ENCODE measurements at places on chromosomes 2 and 18. TPM values are rescaled to one million over a fixed set of nuclear protein-coding genes. Genes with fewer than 3 reads are reported as not detected.

GRCh38 chr2:149178612-149179011 is 140.1 kb downstream of the LYPD6B start:
- DNase-seq, result no peak

DNA sequence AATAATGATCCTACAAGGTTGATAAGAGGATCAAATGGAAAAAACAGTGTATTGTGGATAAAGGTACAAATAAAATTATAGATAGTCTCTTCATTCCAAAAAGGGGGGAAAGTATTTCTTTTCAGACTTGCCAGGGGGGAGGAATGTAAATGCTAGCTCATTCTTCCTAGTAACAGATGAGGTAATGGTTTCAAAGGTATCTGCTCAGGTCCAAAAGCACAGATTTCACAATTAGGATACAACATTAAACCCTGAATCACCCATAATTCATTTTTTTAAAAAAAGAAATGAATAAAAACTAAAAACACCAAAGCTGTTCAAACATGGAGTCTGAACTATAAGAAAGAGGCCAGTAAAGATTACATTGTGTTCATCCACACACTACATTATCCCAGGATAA is 142.0 kb downstream of the ATAD2B start:
- no peak for DNase-seq

DNA sequence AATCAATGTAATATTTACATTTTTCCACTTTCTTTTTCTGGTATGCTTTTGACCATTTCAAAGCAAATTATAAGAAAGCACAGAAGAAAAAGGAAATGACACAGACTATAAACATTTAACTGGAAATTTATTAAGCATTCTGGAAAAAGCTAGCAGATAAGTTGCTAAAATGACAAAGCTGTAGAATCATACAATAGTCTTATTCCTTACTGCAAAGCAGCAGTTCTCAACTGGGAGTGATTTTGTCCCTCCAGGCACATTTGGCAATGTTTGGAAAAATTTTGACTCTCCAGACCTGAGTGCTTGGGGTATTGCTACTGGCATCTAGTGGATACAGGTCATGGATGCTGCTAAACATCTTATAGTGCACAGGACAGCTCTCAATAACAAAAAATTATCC is 75.1 kb downstream of the MBD5 start:
- DNase-seq, result no peak

GRCh38 chr2:25362434-25363145 is 20.9 kb upstream of the DNMT3A start:
- DNase-seq, result no peak

GRCh38 chr2:176398243-176399073 is 129.2 kb downstream of the MTX2 start:
- peak; percentile 60 for DNase-seq

The LTBP1 gene
- total RNA-seq, result 29.7 TPM

- DNase-seq, result no peak
Measured at GRCh38 chr2:152755029-152755428, 36.6 kb downstream of the ARL6IP6 start.

- no peak for DNase-seq
Measured at GRCh38 chr2:96764253-96764637, 3.5 kb downstream of the CNNM4 start.

The HOXD11 gene
- total RNA-seq, result not detected

GRCh38 chr2:188897096-188897495 is 77.1 kb upstream of the COL3A1 start:
- peak; percentile 65 for DNase-seq

All from astrocyte (in vitro differentiated cells and primary cell).